Smooth muscle cell of the pulmonary artery (primary cell): ENCODE measurements at places on chromosomes 13 and 19. TPM values are rescaled to one million over a fixed set of nuclear protein-coding genes. Genes with fewer than 3 reads are reported as not detected.

Gene ZNF626
- total RNA-seq, result 11.1 and 13.7 TPM in 2 replicates

Gene ZNF837
- 1.4 and 1.9 TPM in 2 replicates for total RNA-seq

Gene B3GLCT
- total RNA-seq, result 8.6 and 9.9 TPM in 2 replicates

Gene UQCR11
- total RNA-seq, result 51.2 and 62.7 TPM in 2 replicates

Gene CGB5
- total RNA-seq, result not detected in 2 replicates

Gene NCR1
- not detected in 2 replicates for total RNA-seq

Gene FGF14
- under 0.01 TPM in 1 of 2 replicates, not detected in the other for total RNA-seq

Gene SULT2A1
- total RNA-seq, result not detected in 2 replicates

Gene ELAVL3
- not detected in 2 replicates for total RNA-seq

Gene CD320
- total RNA-seq, result 34.2 and 51.4 TPM in 2 replicates

Gene CCDC61
- 4.5 and 5.9 TPM in 2 replicates for total RNA-seq

Gene CEACAM1
- total RNA-seq, result not detected in 2 replicates

Gene APOC1
- 2.4 TPM in 1 of 2 replicates, not detected in the other for total RNA-seq

Gene FFAR1
- not detected in 2 replicates for total RNA-seq

Gene OR10H5
- not detected in 2 replicates for total RNA-seq

Gene ERFL
- total RNA-seq, result 0.07 and 0.10 TPM in 2 replicates

Gene C1QTNF9B
- total RNA-seq, result not detected in 2 replicates

Gene MBD3L3
- not detected in 2 replicates for total RNA-seq

Gene IZUMO2
- total RNA-seq, result not detected in 2 replicates

Gene AMH
- total RNA-seq, result 0.52 and 1.3 TPM in 2 replicates

Gene FIZ1
- 3.8 and 5.0 TPM in 2 replicates for total RNA-seq

Gene PEX11G
- 1.8 and 2.0 TPM in 2 replicates for total RNA-seq

Gene CAMSAP3
- total RNA-seq, result not detected in 2 replicates

Gene ZNF44
- 8.0 and 8.4 TPM in 2 replicates for total RNA-seq

Gene MYH14
- total RNA-seq, result 0.03 and 0.13 TPM in 2 replicates

Gene OR7A5
- not detected in 2 replicates for total RNA-seq

Gene CD209
- total RNA-seq, result not detected in 2 replicates

Gene ICAM5
- total RNA-seq, result 2.3 and 2.5 TPM in 2 replicates

Gene ZNF497
- total RNA-seq, result 0.91 and 2.0 TPM in 2 replicates

Gene PRODH2
- not detected in 2 replicates for total RNA-seq

Gene ATP4B
- total RNA-seq, result not detected in 2 replicates

Gene CCL25
- total RNA-seq, result not detected in 2 replicates

Gene C19orf85
- not detected in 2 replicates for total RNA-seq

Gene CYP2A7
- total RNA-seq, result not detected in 2 replicates

Gene NANOS3
- total RNA-seq, result 0.33 TPM in 1 of 2 replicates, not detected in the other

Gene IQCN
- total RNA-seq, result 0.33 and 1.1 TPM in 2 replicates

Gene GARIN5A
- 0.23 and 0.39 TPM in 2 replicates for total RNA-seq

Gene DACH1
- total RNA-seq, result not detected in 2 replicates
